ENCODE measurements at places on chromosomes 1 and 21. TPM values are rescaled to one million over a fixed set of nuclear protein-coding genes. Genes with fewer than 3 reads are reported as not detected.

Gene PEAR1
- 5.6 TPM for total RNA-seq

Gene PKP1
- 0.16 TPM for total RNA-seq

Gene SLAMF9
- total RNA-seq, result not detected

Gene ZDHHC18
- 13.0 TPM for total RNA-seq

Gene MAPKAPK2
- 242 TPM for total RNA-seq

Gene KIF21B
- total RNA-seq, result 0.73 TPM

Gene DTL
- total RNA-seq, result 0.48 TPM

Gene SLAMF6
- 0.13 TPM for total RNA-seq

Gene MYCL
- 0.35 TPM for total RNA-seq

Gene DMRTA2
- total RNA-seq, result 0.08 TPM

Gene MPL
- 1.6 TPM for total RNA-seq

Gene NBPF4
- not detected for total RNA-seq

Gene RNU1-2
- total RNA-seq, result 6,195 TPM

Gene OR2G6
- not detected for total RNA-seq

Gene HFM1
- 2.7 TPM for total RNA-seq

DNA sequence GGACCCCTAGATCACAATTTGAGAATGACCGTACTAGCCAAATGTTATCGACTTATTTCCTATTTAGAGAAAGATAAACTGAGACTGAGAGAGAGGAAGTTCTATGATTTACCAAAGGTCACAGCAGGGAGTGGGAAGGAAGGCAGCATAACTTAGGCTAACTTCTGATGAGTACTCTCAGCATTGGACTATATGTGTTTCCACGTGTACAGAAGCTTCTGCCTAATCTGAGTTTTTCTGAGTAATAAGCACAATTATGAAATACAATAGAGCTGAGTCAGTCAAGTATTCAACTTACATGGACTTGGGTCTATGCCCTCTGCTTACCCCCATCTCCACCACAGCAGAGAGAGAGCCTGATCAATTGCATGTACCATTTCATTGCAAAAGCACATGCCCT is 88.1 kb upstream of the HIVEP3 start:
- DNase-seq, result no peak

- DNase-seq, result no peak
Measured at GRCh38 chr1:188463919-188464318, 1635.2 kb downstream of the PLA2G4A start.

DNA sequence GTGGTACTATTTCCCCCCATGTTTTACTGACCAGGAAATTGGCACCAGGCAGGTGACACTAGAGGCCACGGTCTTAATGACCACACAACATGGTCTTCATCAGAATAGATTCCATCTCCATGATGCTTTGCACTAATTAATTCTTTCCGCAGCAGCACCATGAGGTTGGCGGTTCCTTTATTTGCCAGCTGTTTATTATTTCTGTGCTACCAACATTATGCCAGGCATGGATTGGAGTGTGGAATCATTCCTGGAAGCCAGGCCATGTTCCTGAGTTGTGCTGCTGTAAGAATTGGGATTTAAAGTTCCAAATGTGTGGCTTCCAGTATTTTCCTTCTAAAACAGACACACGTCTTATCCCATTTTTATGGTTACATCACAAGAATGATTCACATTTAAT is 107.8 kb downstream of the NFIA start:
- no peak for DNase-seq

DNA sequence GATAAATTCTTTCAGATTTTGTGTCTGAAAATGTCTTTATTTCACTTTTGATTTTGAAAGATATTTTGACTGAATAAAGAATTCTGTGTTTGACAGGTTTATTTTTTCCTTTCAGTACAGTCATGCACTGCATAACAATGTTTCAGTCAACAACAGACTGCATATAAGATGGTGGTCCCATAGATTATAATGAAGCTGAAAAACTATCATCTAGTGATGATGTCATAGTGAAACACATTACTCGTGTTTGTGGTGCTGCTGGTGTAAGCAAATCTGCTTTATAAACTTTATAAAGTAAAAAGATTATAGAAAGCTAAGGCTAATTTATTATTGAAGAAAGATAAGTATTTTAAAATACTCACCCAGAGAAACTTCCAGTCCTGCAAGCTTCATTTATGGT is 65.3 kb upstream of the PRRX1 start:
- DNase-seq, result no peak

- no peak for DNase-seq
Measured at GRCh38 chr1:50913954-50914353, 46.1 kb downstream of the FAF1 start.

GRCh38 chr1:2042830-2043773 is 7.1 kb upstream of the PRKCZ start:
- DNase-seq, result no peak

DNA sequence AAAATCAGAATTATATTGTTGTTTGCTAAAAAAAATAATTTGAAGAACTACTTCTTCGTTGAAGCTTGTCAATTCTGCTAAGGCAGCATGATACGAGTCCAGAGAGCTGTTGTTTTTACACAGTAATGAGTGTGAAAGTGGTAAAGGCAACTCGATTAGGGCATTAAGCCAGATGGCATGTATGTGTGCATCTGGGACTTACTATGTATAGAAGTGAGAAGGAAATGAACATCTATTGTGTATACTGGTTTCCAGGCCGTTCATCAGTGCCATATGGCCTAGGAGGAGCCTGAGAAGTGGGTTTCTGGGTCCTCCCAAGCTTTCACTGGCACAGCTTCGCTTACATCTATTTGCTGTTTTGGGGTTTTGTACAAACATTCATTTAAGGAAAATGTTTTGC is 5.7 kb downstream of the CTPS1 start:
- DNase-seq, result no peak

DNA sequence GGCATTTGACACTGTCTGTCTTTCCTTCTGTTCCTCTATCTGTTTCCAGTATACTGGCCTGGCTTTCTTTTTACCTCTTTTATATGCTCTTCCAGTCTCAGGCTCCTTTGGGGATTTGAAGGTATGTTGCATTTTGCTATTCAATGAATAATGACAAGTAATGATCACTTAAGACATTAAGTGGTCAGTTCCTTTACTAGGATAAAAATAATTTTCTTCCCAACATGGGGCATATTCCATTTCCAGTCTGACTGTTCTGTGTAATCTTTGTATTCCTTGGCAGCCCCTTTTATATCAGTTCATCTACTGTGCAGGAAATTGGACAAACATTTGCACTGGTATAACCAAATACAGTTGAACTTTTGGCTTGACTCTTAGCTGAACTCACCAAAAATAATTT is 15.6 kb downstream of the METTL18 start:
- no peak for DNase-seq

GRCh38 chr1:91783423-91784170 is 102.4 kb downstream of the TGFBR3 start:
- no peak for DNase-seq

DNA sequence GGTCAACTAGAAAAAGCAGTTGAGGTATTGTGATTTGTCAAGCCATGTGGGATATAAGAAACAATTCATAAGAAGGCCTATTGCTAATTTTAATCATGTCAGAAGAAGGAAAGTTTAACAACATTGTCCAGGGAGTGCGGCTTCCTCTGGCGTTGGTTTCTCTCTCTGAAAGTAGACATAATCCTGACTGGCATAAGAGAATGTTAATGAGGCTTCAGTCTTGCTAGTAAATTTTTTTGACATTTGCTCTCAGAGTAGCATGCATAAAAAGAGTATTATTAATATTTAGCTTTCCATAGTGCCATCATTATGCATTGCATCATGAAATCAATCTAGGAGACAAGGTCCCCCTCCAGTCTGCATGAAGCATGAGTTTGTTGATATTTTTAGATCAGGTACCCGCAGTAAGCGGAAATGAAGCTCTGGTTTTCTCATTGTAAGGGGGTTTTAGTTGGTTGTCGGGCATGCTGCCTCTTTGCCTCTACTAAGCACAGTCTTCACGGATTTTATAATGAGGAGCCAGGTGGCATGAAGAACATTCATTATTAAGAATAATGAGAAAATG is 12.8 kb upstream of the PRDM2 start:
- DNase-seq, result no peak

DNA sequence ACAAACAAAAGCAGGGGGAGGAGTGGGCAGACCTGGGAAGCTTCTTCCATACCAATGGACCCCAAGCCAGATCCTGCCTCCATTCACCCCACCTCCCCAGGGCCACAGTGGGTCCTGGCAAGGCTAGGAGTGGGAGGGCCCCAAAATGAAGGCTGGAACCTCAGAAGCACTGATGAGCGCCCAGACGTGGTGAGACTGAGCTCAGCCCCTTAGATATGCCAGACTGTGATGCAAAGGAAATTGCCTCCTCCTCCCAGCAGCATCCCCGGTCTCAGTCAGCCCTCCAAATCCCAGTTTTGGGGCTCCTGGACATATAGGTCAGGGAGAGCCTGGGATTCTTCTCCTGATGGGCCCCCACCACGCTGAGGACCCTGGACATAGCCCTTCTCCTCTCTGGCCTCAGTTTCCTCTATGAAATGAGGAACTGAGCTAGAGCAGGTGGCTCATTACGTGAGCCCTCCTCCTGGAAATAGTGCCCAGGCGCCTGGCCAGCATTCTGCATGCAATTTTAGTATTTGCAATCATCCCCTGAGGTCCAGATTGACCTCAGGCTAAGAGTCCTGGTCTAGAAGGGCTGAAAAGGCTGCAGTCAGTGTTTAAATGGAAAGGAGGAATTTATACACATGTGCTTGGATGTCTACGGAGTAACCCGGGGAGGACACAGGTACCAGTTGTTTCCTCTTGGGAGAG is 33.5 kb downstream of the RHBG start:
- DNase-seq, result no peak

- no peak for DNase-seq
Measured at GRCh38 chr21:35245879-35246278, 196.8 kb upstream of the RUNX1 start.

- no peak for DNase-seq
Measured at GRCh38 chr1:2961661-2962060, 59.6 kb upstream of the ACTRT2 start.

GRCh38 chr1:37133276-37134145 is 99.2 kb upstream of the GRIK3 start:
- no peak for DNase-seq

GRCh38 chr1:19512545-19512944 is 27.2 kb upstream of the CAPZB start:
- no peak for DNase-seq

Data from cardiac septum (tissue), 1 donor.